ENCODE measurements at places on chromosomes 1 and 21. TPM values are rescaled to one million over a fixed set of nuclear protein-coding genes. Genes with fewer than 3 reads are reported as not detected.

The NCMAP gene
- not detected for total RNA-seq

The LCE1C gene
- total RNA-seq, result not detected

The ZBTB8A gene
- 4.8 TPM for total RNA-seq

The ADGRL2 gene
- total RNA-seq, result 71.3 TPM

The RHBDL2 gene
- 0.39 TPM for total RNA-seq

The PCBP3 gene
- total RNA-seq, result 15.1 TPM

The PEX11B gene
- total RNA-seq, result 24.3 TPM

The SLC16A4 gene
- 6.3 TPM for total RNA-seq

The CRYZL1 gene
- 18.0 TPM for total RNA-seq

The CNIH4 gene
- 74.6 TPM for total RNA-seq

The PLA2G2C gene
- not detected for total RNA-seq

The CRNN gene
- total RNA-seq, result not detected

The ADAMTSL4 gene
- total RNA-seq, result 36.2 TPM

The PLA2G2A gene
- total RNA-seq, result not detected

The RAD54L gene
- 4.0 TPM for total RNA-seq

The KCNN3 gene
- total RNA-seq, result under 0.01 TPM

The SGIP1 gene
- total RNA-seq, result 8.8 TPM

The TMPRSS2 gene
- total RNA-seq, result not detected

The RAB25 gene
- not detected for total RNA-seq

The NID1 gene
- 160 TPM for total RNA-seq

The PLCH2 gene
- 0.20 TPM for total RNA-seq

The SPRR3 gene
- total RNA-seq, result not detected

The TNFSF18 gene
- not detected for total RNA-seq

The TLCD4 gene
- 1.2 TPM for total RNA-seq

Data from subcutaneous preadipocyte (primary cell).